ENCODE measurements at places on chromosomes 7 and 10.

DNA sequence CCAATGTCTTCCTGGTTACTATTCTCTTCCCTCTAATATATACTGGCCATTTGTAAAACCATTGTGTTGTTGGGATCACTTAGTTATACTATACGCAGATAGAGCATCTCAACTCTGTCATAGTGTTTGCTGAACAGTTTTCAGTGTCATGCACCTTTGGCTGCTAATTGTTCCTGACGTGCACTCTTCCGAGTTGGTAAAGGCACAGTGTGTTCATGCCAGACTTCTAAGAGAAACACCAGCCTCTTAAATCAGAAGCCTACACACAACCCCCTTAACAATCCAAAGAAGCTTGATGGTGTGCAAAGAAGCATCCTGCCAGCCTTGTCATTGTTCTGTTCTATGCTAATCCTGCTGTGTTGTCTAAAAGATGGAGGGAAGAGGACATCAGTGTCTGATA, 131.1 kb downstream of the MAPK8 start:
- no peak for DNase-seq

DNA sequence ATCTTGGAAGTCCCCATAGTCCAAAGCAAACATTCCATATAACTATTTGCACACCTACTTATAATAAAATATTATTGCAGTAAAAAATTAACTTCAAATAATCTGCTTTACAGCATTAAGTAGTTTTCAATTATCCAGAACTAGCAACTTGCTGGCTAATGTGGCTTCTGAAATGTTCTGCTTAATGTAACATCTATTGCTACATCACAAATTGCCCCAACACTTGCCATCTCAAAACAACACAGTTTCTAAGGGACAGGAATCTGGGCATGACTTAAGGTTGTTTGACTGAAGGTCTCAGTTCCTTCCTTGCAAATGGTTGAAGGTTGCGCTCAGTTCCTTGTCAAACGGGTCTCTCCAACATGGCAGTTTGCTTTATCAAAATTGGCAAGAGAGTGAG, 378.5 kb upstream of the SEMA3C start:
- peak; percentile 39 for DNase-seq

DNA sequence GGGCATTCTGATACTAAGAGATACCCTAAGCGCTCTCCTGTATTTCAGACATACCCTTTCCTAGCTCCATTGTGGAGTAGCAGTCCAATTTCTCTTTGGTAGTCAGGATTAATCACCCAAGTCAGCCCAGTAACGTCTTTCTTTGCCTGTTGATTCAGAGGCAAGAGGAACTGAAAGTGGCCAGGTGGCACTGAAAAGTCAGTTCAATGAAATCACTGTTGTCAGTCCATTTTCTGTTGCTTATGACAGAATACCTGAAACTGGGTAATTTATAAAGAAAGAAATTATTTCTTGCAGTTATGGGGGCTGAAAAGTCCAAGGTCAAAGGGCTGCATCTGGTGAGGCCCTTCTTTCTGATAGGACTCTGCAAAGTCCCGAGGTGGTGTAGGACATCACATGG, 40.2 kb downstream of the ANKRD61 start:
- DNase-seq = no peak

DNA sequence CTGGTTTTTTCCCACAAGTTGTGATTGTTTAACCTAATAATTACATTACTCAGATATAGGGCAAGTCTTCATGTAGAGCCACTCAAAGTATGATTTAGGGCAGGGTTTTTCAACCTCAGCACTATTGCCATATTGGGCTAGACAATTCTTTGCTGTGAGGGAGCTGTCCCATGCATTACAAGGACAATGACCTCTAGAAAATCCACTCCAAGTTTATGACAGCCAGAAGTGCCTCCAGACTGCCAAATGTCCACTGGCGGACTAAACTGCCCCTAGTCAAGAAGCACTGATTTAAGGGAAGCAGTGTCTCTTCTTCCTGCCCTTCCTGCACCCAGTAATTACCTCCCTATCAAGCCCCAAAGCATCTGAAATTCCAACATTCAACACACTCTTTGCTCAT, 54.4 kb downstream of the ZNF800 start:
- no peak for DNase-seq

GRCh38 chr7:152035817-152036216, 10.3 kb downstream of the GALNT11 start:
- peak; percentile 58 for DNase-seq

DNA sequence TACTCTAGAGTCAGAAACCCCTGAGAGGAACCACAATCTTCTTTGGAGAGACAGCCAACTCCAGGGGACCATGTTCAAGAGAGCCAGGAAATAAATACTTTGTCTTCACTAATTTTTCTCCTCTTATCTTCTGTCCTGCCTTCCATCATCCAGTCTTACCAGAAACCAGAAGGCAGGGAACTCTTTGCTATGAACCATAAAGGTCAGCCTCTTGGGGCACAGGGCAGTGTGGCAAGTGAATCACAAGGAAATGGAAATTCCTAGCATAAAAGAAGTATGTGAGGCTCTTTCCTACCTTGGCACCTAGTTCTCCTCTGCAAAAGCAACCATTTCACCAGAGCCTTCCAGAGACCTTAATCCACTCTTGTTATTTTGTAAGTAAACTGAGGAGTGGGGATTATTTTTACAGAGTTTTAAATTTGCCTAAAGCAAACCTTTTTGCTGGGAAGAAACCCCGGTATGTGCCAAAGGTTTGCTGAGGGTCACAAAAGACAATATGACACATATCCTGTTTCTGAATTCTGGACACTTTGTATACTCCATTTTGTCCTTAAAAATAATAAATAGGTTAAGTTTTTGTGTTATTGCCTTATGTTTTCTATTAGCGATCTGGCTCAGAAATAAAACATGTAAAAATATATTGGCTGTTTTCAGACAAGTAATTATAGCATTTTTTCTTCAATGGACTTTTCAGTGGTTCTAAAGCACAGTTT, 87.1 kb downstream of the ADAM22 start:
- no peak for DNase-seq
